ENCODE measurements at places on chromosomes 3 and 15.

DNA sequence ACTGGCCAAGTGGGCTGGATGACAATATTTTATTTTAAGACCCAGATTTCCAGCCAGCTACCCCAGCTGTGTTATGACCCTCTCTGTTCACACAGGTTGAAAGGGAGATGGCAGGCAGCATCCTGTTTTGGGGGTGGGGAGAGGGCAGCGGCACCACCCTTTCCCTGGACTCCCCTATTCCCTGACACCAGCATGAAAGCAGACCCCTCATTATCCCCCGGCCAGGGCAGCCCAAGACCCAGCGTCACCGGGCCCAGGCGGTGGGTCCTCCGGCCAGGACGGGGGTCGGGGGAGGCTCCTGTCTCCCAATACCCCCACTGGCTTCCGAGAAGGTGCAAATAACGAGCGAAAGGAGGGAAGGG is 127.6 kb upstream of the MEF2A start:
- DNase-seq = no peak

- no peak for DNase-seq
Observed at GRCh38 chr3:181756645-181757297, 45.0 kb downstream of the SOX2 start.

DNA sequence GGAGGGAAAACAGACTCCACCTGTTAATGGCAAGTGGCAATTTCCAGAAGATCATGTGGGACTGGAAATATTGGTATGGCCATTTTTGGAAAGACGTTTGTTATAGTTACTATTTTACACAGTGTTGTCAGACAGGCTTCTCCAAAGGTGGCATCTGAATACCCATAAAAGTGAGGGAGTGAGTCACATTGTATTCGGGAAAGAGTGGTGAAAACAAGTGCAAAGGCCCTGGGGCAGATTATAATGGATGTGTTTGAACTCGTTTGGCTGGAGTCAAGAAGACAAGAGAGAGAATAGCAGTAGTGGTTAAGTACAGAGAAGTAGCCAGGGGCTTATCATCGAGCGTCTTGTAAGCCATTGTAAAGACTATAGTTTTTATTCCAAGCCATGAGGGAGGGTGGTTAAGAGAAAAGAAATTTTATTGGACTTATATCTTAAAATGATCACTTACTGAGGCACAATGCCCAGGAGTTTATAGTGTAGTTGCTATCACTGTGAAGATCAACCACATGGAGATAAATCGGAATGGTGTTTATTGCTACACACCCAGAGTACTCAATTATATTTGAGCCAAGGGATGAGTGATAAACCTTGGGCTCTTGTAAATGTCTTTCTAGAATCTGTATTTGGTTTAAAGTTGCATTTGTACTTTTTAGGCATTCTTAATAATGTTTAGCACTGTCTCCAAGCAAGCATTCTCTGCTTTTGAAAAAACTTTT is 212.8 kb upstream of the KBTBD8 start:
- DNase-seq = no peak

- DNase-seq = no peak
Observed at GRCh38 chr15:60757831-60758570, 279.1 kb upstream of the ICE2 start.

DNA sequence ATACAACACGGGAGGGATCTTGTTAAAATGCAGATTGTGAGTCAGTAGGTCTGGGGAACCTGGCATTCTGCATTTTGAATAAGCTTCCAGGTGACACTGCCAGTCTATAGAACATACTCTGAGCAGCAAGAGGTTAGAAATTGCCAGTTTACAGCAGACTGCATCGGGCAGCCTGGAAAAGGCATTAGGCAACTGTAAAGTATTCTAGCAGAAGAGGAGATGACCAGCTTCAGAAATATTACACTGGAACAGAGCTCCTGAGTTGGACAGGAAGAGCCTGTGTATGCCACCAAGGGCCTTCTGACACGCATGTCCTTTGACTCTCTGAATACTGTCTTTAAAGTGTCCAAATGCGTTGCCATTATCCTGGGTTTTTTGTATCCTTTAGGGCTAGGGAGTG is 2.5 kb upstream of the ACAN start:
- no peak for DNase-seq

DNA sequence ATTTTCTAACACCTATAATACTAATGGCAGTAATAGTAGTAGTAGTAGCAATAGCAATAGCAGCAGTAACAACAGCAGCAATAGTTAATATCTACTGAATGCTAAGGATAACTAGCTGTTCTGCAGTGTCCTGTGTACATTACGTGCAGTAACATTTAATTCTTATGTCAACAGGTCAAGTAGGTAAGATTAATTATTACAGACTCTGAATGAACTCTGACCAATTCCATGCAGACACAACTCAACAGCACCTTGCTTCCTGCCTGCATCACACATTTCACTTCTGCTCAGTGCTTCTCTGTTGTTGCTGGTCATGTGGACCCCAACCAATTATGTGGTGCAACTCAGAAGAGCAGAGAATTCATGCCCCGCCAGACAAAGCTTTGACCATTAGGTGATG is 39.9 kb upstream of the ARHGEF26 start:
- no peak for DNase-seq

DNA sequence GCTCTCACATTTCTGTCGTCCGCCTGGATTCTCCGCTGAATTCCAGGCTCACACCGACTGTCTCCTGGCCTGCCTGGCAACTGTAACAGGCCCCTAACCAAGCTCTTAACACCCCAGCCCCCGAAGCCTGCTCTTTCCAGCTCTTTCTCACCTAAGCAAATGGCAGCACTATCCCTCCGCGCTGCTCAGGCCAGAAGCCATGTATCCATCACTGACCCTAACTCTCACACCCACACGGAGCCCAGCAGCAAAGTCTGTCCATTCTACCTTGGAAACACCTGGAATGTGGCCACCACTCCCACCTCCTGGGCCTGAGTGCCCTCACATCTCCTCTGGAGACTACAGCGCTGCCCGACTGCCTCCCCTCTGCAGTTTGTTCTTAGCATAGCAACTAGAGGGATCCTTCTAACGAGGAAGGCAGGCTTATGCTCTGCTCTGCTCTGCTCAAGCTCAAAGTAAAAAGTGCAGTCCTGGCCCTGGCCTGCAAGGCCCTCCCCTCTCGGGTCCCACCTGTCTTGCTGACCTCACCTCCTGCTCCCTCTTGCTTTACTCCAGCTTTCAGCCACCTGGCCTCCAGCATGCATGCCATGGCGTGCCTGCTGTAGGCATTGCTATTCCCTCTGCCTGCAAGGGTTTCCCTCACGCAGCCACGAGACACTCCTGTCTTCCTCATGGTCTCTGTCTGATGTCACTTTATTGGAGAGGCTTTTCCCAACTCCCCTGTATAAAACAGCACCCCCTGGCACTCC is 27.2 kb downstream of the FEM1B start:
- no peak for DNase-seq

DNA sequence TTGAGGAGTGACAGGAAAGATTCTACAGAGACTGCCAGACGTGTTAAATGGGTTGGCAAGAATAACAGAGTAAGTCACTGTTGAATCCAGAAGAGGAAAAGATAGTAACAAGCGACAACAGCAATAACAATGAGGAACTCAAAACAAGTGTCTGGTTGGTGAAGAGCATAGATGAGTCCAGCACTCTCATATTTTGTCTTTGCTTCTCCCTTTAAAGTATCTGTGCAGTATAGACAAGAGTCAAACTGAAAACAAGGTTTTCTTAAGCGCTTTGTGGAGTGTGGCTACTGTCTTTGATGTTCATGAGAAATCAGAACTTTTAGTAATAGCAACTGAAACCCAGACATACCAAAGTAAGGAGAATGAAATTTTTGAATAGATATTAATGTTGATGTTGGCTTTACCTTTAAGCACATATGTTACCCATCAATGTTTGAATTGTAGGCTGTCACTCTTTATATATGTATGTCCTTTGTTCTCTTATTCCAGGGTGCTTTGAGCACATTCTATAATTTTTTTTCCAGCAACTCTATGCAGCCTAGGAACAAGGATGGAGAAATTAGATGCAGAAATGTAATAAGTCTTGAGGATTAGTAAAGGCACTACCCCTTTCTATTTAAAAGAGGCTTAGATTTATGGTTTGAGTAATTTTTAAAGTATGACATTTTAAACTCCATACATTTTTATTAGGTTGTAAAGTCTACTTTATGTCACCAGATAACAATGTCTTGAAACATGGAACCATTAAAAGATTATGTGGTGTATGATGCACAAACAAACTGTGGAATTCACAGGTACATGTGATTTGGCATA is 185.5 kb downstream of the NFKBIZ start:
- no peak for DNase-seq

- DNase-seq = no peak
Observed at GRCh38 chr15:62639432-62639831, 403.1 kb upstream of the TPM1 start.

GRCh38 chr3:190105876-190106275 is 14.8 kb downstream of the P3H2 start:
- no peak for DNase-seq

DNA sequence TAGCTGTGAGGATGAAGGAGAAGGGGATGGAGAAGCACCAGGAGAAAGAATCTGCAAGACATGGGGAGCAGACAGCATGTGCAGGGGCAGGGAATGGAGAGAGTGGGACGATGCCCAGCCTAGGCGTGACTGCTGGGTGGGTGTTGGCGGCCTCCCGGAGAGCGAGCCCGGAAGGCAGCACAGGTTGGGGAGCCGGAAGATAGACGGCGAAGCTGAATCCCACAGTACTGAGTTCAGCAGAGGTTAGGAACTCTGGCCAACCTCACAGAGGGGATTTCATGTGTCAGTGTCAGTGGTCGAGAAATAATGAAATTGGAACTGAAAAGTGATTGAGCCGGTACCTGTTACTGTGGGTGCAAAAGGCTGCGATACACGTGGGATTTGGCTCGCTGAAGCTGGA is 55.2 kb downstream of the PXYLP1 start:
- DNase-seq = no peak

- DNase-seq = no peak
Observed at GRCh38 chr15:69392352-69392751, 21.8 kb upstream of the KIF23 start.

GRCh38 chr3:54307566-54308180 is 185.3 kb downstream of the CACNA2D3 start:
- no peak for DNase-seq

GRCh38 chr3:140501061-140501769 is 176.6 kb upstream of the TRIM42 start:
- no peak for DNase-seq

- DNase-seq = no peak
Observed at GRCh38 chr3:10333349-10333650, 12.4 kb upstream of the SEC13 start.

DNA sequence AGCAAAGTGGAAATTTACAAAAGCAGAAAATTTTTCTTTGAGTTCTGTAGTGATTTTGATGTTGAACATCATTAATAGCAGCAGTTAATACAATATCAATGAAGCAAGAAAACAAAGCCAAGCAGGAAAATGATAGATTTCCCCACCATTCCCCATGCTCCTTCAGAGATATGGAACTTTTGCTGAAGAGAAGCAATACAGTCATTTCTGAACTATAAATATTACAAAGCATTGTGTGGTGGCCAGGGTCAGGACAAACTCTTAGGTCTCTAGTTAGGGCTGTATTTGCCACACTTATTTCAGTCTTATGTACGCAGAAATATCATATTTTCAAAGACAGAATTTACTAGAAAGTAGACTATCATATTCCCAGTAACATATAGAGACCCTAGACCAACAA is 88.8 kb upstream of the P3H2 start:
- no peak for DNase-seq

GRCh38 chr15:73019154-73019553 is 33.1 kb upstream of the NEO1 start:
- no peak for DNase-seq

GRCh38 chr3:69231929-69232440 is 109.6 kb upstream of the LMOD3 start:
- no peak for DNase-seq

DNA sequence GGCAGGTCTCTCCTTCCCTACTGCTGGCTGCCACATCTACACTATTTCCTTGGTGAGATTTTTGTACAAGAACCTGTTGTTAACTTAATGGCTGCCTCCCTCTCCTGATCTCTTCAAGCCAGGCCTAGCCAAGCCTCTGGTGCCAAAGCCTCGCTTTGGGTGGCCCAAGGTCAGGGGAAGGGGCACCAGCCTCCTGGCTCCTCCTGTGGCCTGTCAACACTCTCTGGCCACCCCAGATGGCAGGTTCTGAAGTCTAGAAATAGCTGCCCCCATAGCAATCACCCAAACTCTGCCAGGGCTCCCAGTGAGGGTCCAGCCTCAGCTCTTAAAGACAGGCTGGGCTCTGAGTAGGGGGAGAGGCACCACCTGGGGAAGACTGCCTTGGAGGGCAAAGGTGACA is 5.0 kb downstream of the IFRD2 start:
- no peak for DNase-seq

- DNase-seq = no peak
Observed at GRCh38 chr3:149385617-149386298, 8.3 kb upstream of the TM4SF1 start.

DNA sequence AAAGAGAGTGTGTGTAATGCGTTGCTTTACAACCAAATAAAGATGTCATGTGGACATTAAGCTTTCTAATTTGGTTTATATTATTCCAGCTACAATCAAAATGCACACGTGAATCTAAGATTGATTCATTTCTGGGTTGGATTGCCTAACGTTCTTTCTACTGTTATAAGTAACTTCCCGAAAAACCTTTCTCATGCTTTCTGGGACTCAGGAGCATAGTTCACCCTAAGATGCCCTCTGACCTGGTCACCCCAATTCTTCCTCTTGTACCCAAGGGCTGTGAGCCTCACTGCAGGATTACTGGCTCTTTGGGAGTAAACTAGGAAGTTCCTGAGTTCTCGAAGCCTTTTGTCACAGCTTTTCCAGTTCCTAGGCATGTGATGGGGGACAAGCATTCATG is 12.7 kb upstream of the LMCD1 start:
- DNase-seq = no peak

DNA sequence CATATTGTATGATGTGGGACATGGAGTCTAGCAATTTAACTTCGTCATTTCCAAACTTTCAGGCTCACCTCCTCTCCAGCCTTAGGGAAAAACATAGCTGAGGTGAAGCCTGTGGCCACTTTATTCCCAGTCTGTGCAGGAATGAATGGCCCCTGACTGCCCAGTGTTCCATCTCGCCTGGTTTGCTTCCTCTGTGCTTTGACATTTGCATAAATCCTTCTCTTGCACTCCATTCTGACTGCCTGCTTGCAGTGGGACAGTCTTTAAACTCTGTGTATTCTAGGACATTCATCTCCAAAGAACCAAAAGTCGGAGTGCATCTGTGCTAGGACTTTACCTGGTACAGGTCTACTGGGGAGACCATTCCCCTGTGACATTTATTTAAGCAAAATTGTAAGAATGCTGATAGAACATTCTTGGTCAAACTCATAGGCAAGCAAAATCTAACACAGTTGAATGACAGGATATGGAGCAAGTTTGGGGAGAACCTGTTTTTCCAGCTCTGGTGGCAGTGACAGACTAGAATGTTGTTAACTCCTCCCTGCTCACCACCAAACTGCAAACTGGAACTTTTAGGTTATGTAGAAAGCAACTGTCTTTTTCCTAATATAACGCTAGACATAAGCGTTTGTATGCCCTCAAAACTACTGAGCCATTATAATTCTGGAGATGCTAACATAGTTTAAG is 22.1 kb downstream of the TMED3 start:
- DNase-seq = no peak
